Diencephalon (tissue), 1 donor: ENCODE measurements at places on chromosomes 4 and X. TPM values are rescaled to one million over a fixed set of nuclear protein-coding genes. Genes with fewer than 3 reads are reported as not detected.

Gene CDKL2
- total RNA-seq: 80.3 TPM

Gene SLC2A9
- total RNA-seq: 5.3 TPM

Gene CSAG3
- not detected for total RNA-seq

Gene TRIM2
- 749 TPM for total RNA-seq

Gene USP46
- 45.0 TPM for total RNA-seq

Gene STATH
- total RNA-seq: not detected

Gene CYTL1
- total RNA-seq: 0.69 TPM

Gene PRDM8
- total RNA-seq: 5.3 TPM

Gene ANK2
- total RNA-seq: 684 TPM
